Urothelium cell line (cell line): ENCODE measurements at places on chromosomes 3 and 15.

DNA sequence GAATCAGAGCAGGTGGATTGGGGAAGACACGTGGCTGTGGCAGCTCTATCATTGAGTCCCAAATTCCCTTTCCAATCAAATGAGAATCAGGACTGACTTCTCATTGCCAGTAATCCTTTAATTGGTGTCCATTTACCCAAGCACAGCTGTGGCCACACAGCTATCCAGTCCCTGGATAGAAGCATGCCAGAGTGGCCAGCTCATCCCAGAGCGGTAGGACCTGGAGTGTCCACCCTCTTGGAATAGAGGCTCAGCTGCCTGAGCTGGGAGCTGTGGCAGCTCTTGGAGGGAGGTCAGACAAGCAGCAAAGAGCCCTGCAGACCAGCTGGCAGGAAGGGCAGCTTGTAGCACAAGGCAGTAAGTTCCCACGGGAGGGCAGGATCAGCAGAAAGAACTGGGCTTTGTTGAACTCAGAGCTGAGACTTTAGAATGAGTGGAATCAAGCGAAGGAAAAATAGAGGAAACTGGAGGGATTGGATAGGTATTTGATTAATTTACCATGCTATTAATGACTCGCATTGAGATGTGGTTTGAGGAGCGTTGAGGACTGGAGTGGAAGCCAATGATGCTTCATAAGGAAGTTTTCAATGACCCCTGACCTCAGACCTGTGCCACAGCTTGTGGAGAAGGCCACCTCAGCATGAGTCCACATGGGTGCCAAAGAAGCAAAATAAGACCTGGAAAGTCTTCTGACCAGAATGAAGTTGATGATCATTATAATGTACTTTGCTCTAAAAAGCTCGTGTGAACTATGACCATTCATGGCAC is 6.9 kb upstream of the ALPK3 start:
- DNase-seq, result no peak

DNA sequence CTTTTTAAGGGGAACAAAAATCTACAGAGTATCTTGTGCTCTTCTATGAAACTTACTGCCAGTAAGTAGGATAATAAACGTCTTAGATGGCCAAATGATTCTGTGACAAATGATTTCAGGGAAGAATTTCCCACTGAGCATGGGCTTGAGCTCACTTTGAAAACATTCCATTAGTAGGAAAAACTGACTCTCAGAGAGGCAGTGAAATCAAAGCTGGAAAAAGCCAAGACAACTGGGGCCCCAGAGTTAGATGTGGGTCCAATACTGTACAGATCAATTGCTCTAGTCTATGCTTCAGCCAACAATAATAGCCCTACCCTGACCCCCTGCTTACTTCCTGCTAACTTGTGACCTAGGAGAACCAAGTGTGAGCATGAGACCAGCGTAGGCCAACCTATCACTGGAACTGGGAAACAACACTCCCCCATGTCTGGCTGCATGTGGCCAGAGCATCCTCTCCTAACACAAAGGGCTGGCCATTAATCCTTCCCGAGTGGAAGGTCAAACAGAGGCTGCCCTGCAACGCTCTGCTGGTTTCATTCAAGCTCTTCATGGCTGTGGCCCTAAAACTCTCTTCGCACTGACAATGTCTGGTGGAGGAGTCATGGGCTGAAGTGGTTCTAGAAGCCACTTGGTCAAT is 68.8 kb downstream of the FOXB1 start:
- DNase-seq, result no peak

DNA sequence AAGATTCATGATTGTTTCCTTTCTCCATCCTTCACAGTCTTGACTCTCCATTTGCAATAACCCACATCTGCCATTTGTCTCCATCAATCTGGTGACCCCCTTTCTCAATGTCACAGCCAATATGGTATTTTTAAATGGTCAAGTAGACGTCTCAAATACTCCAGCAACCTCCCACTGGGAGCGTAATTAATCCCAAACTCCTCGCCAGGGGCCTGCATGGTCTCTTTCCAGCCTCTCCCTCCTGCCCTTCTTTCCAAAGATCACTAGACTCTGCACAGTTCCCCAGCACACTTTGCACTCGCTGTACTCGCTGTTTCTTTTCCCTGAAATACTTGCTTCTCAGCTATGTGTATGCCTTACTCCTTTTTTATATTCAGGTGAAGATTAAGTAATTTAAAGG is 115.3 kb downstream of the PLCH1 start:
- no peak for DNase-seq

GRCh38 chr15:85667491-85668424 is 127.0 kb downstream of the KLHL25 start:
- DNase-seq, result peak; percentile 21

GRCh38 chr3:32045091-32045915 is 61.1 kb upstream of the GPD1L start:
- peak; percentile 52 for DNase-seq

DNA sequence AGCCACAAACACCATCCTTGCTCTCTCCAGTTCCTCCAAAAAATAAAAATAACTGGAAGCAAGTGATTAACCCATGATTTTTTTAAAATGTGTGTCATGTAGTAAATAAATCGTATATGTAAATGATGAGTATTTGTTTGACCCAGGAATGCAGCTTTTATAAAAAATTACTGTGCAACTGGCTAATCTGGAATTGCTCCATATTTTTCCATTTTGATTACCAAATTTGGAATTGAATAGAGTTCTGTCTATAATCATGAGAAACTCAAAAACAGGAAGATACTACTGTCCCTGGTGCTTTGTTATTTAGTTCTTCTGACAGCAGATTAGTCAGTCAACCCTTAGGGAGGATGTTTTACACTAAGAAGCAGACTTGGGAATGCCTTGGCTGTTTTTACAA is 116.2 kb downstream of the CCNL1 start:
- DNase-seq, result no peak

- DNase-seq, result peak; percentile 46
These were observed 49.5 kb upstream of the SEC13 start for GRCh38 chr3:10370429-10370828.

GRCh38 chr3:187852842-187853730 is 107.8 kb upstream of the BCL6 start:
- DNase-seq, result no peak

DNA sequence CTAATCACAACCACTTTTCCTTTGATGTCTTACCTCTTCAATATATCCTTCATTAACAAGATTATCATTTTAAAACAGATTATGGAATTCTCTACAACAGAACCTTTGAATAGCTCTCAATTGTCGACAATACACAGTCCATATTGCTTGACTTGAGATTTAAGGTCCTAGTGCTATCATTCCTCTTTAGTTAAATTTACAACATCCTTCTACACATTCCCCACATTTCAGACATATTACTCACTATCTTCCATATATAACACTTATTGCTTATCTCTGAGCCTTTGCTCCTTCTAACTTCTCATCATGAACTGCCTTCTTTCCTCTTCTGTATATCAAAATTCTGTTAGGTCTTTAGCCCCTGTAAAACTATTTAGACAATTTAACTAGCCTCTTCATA is 247.0 kb downstream of the STXBP5L start:
- no peak for DNase-seq

- no peak for DNase-seq
These were observed 11.4 kb downstream of the CHL1 start for GRCh38 chr3:207973-208372.

- DNase-seq, result peak; percentile 57
These were observed 8.6 kb upstream of the SST start for GRCh38 chr3:187678726-187679268.

DNA sequence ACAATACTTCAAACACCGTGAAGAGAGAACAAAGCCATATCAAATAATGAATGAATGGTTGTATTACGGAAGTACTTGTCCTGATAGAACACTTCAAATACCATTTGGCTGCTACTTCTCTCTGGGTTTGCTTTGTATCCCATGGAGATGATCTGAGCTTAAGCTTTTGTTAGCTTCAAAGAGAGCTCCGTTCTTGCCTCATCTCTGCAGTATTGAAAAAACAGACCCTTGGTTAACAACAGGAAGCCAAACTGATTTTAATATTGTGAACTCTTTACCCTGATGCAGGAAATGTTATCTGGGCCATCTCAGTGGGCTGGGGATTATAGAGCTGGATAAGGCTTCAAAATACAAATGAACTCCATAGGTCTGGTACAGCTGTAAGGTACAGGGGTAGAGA is 101.0 kb downstream of the CHL1 start:
- DNase-seq, result no peak

GRCh38 chr3:146550070-146550615 is 5.7 kb upstream of the PLSCR1 start:
- no peak for DNase-seq

GRCh38 chr3:113523241-113523640 is 8.3 kb upstream of the SPICE1 start:
- DNase-seq, result no peak

DNA sequence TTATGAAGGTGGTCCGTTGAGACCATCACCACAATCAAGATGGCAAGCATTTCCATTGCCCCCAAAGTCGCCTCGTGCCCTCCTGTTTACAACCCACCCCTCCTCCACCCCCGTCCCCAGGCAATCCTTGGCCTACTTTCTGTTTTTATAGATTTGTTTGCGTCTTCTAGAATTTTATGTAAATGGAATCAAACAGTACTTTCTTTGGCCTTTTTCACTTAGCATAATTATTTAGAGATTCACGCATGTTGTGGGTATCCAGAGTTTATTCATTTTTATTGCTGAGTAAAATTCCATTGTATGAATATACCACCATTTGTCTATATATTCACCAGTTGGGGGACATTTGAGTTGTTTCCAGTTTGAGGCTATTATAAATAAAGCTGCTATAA is 66.6 kb downstream of the LSM3 start:
- DNase-seq, result no peak

- no peak for DNase-seq
These were observed 8.1 kb upstream of the DNASE1L3 start for GRCh38 chr3:58218904-58219303.

DNA sequence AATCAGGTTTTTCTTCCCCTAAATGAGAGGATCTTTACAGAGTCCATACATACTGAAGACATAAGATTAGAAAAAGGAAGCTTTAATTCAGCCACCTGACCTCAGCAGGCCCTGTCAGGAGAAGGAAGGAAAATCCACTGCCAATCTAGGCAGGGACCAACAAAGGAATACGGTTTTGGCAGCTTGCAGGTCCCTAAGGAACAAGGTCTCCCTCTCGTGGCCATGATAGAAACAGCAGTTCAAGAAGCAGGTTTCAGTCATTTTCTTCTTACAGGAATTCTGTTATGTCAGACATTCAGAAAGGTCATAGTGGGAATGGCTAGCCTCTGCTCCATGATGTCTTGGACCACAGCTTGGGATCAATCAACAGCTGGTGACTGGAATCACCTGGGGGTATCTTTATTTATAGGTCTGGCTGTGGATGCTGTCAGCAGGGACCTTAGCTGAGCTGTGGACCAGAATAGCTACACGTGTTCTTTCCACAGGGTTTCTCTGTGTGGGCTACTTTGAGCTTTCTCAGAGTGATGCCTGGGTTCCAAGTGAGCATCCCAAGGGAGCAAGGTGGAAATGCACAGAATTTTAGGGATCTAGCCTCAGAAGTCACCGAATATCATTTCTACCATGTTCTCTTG is 9.4 kb upstream of the CMSS1 start:
- peak; percentile 78 for DNase-seq

GRCh38 chr3:33664195-33664594 is 53.9 kb downstream of the CLASP2 start:
- DNase-seq, result peak; percentile 14
